ENCODE measurements at places on chromosomes 2 and 18. TPM values are rescaled to one million over a fixed set of nuclear protein-coding genes. Genes with fewer than 3 reads are reported as not detected.

The DUSP2 gene
- 214 TPM for total RNA-seq

The FEV gene
- total RNA-seq, result not detected

The GORASP2 gene
- total RNA-seq, result 80.9 TPM

The ELOA2 gene
- not detected for total RNA-seq

The LHCGR gene
- total RNA-seq, result not detected

The DCDC2C gene
- not detected for total RNA-seq

The RIT2 gene
- total RNA-seq, result not detected

The KCNE4 gene
- not detected for total RNA-seq

The CD207 gene
- not detected for total RNA-seq

The NFATC1 gene
- total RNA-seq, result 45.9 TPM

The GCKR gene
- not detected for total RNA-seq

The DSC2 gene
- total RNA-seq, result not detected

The LBX2 gene
- 0.38 TPM for total RNA-seq

The DSG1 gene
- not detected for total RNA-seq

Measured in CD8-positive, alpha-beta memory T cell (primary cell).